Pulmonary artery endothelial cell (primary cell): ENCODE measurements at places on chromosomes 12 and 14. TPM values are rescaled to one million over a fixed set of nuclear protein-coding genes. Genes with fewer than 3 reads are reported as not detected.

Gene ALX1
- total RNA-seq, result not detected in 2 replicates

Gene SERPINA10
- not detected in 2 replicates for total RNA-seq

GRCh38 chr14:31283153-31283552 is 75.6 kb upstream of the HECTD1 start:
- no peak for DNase-seq

- DNase-seq, result no peak
Observed at GRCh38 chr12:22410486-22410885, 76.0 kb upstream of the ST8SIA1 start.

GRCh38 chr12:103012884-103013283 is 55.4 kb downstream of the ASCL1 start:
- no peak for DNase-seq

GRCh38 chr12:109433618-109434017 is 43.5 kb downstream of the KCTD10 start:
- DNase-seq, result no peak

GRCh38 chr12:104682790-104683279 is 226.1 kb downstream of the CHST11 start:
- DNase-seq, result no peak

- DNase-seq, result no peak
Observed at GRCh38 chr14:95196268-95196667, 38.9 kb upstream of the DICER1 start.
